ENCODE measurements at places on chromosomes 6 and 20. TPM values are rescaled to one million over a fixed set of nuclear protein-coding genes. Genes with fewer than 3 reads are reported as not detected.

The SLC22A23 gene
- 9.1 TPM for total RNA-seq

The NMBR gene
- 0.12 TPM for total RNA-seq

The OPRM1 gene
- total RNA-seq = not detected

The BACH2 gene
- total RNA-seq = under 0.01 TPM

The CLPSL2 gene
- not detected for total RNA-seq

The GTSF1L gene
- total RNA-seq = not detected

The BPIFB4 gene
- total RNA-seq = not detected

The LAMA5 gene
- total RNA-seq = 157 TPM

The FOXQ1 gene
- 0.06 TPM for total RNA-seq

The SEL1L2 gene
- total RNA-seq = not detected

The OR12D3 gene
- total RNA-seq = not detected

The SKIC2 gene
- total RNA-seq = 58.4 TPM

The OXT gene
- not detected for total RNA-seq

The CYP24A1 gene
- not detected for total RNA-seq

The ANKRD66 gene
- total RNA-seq = not detected

The PRICKLE4 gene
- 0.26 TPM for total RNA-seq

The FRS3 gene
- 1.1 TPM for total RNA-seq

The CTAGE9 gene
- total RNA-seq = not detected

The CST4 gene
- 0.31 TPM for total RNA-seq

The SNAP25 gene
- 0.40 TPM for total RNA-seq

The SFTA2 gene
- total RNA-seq = not detected

The SULF2 gene
- total RNA-seq = 5.0 TPM

The SAMHD1 gene
- 26.0 TPM for total RNA-seq

The TP53TG5 gene
- not detected for total RNA-seq

The TAGAP gene
- total RNA-seq = not detected

The RNASET2 gene
- 43.8 TPM for total RNA-seq

The GPR63 gene
- under 0.01 TPM for total RNA-seq

The PIGU gene
- total RNA-seq = 6.3 TPM

The ADGRF4 gene
- under 0.01 TPM for total RNA-seq

The MOG gene
- total RNA-seq = not detected

Measured in aortic smooth muscle cell (primary cell).